ENCODE measurements at places on chromosomes 1 and 21. TPM values are rescaled to one million over a fixed set of nuclear protein-coding genes. Genes with fewer than 3 reads are reported as not detected.

DNA sequence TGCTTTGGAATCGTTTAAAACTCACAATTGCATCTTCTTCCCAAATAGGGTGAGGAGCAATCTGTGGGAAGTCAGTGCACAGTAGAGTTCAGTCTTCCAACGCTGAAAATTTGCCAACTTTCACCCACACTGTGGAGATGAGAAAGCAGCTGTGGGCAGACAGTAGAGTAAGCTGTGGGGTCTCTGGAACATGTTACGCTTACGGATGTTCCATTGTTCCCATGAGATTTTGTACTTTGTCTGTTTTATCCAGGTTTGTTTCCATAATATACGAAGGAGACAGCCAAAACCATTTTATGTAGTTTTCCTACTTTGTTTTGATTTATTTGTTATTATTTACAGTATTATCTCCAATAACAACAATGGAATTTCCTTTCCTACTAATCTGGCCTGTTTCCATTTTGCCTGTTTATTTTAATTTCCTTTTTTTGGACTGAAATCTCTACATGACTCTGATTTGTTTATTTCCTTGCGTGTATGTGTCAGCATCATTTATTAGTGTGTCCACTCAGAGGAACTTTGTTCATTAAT lies 65.1 kb upstream of the RGL1 start:
- DNase-seq = no peak

GRCh38 chr1:26225033-26225831 lies 8.8 kb upstream of the CEP85 start:
- DNase-seq = no peak

DNA sequence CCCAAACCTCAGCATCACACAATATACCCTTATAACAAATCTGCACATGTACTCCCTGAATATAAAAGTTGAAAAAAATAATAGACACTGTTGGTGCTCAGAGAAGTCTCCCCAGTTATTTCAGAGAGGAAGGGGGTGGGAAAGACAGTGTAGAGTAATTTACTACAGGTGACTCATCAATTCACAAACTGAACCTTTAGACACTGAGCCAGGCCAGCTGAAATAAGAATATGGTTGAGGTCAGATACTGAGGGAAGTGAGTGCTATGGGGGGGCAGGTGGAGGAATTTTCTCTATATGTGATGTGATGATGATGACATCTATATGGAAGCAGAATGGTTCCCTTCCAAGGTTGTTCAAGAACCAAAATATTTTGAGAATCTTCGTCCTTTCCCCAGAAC lies 50.1 kb downstream of the MRPL39 start:
- no peak for DNase-seq

DNA sequence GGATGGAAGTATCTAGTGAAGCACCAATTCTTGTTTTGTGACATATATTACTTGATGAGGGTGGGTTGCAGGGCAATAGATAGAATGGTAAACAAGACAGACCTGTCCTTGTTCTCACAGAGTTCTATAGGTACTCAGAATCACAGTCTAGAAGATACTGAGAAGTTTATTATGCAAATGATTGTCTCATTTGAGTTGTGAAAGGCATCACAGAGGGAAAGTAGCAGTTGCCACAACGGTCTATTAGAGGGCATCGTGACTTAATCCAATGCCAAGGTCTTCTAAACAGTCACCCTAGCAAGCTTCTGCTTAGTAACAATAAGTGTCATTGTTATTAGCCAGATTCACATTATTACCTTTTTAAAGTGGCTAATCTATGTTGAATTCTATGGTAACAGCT lies 574.8 kb upstream of the ZRANB2 start:
- no peak for DNase-seq

- no peak for DNase-seq
These were observed 50.1 kb downstream of the SSBP3 start for GRCh38 chr1:54355931-54356679.

- no peak for DNase-seq
These were observed 25.5 kb downstream of the CD58 start for GRCh38 chr1:116545359-116545705.

GRCh38 chr1:42484382-42484781 lies 21.3 kb downstream of the CCDC30 start:
- no peak for DNase-seq

GRCh38 chr1:17121881-17122280 lies 2.6 kb upstream of the PADI2 start:
- DNase-seq = no peak

DNA sequence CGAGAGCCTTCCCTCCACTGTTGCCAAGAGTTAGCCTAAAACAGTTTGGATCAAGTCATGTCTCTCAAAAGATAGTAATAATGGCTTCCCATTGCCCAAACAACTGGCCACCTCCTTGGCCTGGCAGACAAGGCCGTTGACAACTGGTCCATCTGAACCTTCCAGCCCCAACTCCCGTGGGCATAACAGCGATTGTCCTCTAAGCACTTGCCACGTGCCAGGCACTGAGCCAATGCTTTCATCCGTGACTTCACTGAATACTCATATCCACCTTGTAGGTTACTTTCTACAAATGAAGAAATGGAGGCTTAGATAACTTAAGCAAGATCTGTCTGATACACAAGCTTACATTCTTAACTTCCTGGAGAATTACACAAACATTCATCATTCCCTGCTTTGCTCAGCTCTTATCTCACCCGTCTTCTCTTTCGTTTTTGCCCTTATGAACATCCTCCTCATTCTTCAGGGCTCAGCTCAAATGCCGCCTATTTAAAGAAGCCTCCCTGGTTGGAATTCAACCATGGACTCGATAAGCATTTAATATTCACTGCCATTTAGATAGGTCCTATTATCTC lies 106.4 kb downstream of the KCND3 start:
- DNase-seq = no peak

DNA sequence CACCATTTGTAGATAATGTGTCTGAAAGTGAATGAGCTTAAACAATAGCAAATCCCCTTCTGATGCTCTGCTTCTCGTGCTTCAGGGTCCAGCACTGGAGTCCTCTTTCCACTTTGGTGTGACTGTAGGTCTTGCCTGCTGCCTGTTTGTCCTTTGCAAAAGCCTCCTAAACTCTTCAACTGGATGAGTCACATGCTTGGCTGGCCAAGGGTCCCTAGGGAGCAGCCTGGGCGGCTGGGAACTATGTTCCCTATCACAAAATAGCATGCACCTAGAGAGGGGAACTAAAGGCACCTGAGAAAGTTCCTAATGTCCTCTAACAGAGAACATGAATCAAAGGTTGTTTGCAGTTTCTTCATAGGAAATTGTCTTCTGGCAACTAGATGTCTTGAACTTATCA lies 607.2 kb upstream of the PLXNA2 start:
- no peak for DNase-seq

DNA sequence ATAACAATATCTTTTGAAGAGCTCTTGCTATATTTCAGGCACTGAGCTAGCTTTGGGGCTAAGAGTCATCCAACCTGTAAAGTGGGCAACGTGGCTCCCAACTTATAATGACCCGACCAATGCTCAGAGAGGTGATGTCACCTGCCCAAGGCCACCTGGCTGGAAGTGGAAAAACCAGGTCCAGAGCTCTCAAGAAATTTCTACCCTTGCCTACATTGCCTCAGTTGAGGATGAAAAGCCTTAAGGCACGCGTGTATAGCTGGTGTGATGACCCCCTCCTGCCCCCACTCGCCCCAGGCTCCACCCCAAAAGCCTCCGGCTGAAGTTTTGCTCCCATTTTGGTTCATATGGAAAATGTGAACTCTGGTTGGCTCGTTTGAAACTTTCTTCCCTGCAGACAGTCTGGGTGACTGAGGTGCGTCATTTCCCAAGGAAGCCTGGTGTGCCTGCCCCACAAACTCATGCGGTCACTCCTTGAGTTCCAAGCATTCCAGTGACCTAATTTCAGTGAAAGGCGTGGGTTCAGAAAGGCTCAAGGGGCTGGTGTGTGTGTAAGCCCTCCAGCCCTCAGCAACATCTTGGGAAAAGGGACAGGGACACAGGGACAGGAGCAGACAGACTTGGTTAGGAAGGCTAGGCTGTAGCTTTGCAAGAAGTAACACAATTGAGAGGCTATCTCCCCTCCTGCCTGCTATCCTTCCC lies 20.5 kb downstream of the HTR1D start:
- no peak for DNase-seq

DNA sequence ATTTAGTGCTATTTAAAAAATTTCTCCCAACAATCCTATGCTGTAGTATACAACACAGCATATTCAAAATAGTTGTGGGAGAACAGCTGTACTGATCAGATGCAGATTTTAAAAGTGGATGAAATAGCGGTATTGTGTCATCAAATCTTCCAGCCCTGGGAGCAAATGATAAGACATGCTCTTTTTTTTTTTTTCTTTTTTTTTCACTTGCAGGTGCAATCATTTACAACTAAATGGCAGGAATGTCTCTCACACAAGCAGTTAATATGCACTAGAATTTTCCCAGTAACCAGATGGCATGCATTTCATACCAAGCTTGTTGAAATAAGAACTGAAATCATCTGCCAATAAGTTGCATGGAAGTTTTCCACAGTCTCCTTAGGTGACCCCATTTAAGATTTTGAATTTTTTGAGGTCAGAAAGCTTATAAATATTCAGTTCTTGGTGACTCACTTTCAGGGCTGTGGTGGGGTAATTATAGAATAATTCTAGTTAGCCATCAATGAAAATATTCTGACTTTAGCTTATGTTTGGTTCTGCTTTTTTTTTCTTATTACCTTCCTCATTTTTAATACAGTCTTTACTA lies 623.9 kb upstream of the NR5A2 start:
- no peak for DNase-seq

DNA sequence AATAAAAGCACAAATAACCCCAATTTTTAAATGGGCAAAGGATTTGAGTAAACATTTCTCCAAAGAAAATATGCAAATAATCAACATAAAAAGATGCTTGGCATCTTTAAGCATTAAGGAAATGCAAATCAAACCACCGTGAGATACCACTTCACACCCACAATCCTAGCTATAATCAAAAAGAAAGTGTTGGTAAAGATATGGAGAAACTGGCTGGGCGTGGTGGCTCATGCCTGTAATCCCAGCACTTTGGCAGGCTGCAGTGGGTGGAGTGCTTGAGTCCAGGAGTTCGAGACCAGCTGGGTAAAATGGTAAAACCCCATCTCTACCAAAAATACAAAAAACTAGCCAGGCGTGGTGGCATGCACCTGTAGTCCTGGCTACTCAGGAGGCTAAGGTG lies 16.9 kb downstream of the ARHGEF11 start:
- no peak for DNase-seq

- no peak for DNase-seq
These were observed 400.6 kb downstream of the PTPRU start for GRCh38 chr1:29636936-29637335.

DNA sequence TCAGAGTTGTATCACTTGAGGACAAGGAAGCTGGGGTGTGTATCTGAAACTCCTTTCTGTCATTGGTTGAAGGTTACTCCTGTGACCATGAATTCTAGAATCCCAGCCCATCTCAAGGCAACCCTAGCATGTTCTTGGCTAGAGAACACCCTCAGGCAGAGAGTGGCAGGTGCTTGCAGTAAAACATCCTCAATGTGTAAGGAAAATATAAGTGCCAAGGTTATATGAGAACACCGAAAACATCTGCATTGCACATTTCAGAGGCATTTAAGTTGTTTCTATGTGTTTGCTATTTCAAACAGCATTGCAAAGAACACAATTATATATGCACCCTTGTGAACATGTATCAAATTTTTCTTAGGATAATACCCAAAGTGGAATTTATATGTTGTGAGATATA lies 471.9 kb downstream of the USP25 start:
- DNase-seq = no peak

- DNase-seq = no peak
These were observed 7.6 kb downstream of the DNMT3L start for GRCh38 chr21:44253832-44254710.

DNA sequence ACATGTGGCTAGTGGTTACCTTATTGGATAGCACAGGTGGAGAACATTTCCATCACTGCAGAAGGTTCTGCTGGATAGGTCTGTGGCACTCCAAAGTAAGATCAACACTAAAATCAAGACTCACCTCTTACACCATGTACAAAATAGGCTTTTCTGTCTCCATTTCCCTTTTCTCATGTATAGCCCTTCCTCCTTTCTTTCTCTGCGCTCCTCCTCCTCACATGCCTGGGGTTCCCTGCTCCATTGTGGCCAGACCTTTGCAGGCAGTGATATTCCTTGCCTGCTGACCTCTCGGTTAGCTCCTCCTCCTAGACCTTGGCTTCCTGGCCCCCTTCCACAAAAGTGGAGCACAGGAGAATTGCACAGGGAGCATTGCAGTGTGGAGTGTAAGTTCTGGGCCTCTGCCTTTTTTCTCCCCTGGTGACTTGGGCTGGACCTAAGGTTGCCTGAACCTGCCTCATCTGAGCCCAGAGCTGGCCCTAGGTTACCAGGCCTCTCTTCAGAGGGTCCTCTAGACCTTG lies 33.2 kb upstream of the RBM15 start:
- DNase-seq = no peak

GRCh38 chr1:154726443-154726842 lies 118.5 kb upstream of the ADAR start:
- no peak for DNase-seq

- no peak for DNase-seq
These were observed 50.2 kb upstream of the IGSF5 start for GRCh38 chr21:39694750-39695149.

GRCh38 chr1:210989905-210990304 lies 144.0 kb downstream of the KCNH1 start:
- no peak for DNase-seq

- DNase-seq = peak; percentile 36
These were observed 5.0 kb downstream of the JMJD4 start for GRCh38 chr1:227729881-227730629.

- DNase-seq = no peak
These were observed 26.8 kb downstream of the EIF4G3 start for GRCh38 chr1:21149855-21150432.

DNA sequence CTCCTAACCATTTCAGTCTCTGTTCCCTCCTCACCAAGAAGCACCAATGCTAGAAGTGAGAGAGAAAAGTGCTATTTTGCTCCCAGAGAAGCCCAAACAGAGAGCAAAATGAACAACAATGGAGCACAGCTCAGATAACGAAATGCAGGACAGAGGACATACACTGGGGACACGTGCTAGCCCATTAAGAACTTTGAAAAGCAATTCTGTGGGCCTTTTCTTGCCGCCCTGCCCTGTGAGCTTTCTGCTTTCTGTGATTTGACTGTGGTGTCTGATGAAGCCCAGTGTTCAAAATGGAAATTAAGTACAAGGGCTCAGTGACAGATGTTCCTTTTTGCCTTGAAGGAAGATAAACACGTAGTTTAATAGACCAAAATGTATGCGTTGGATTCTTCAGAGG lies 130.8 kb downstream of the S1PR1 start:
- no peak for DNase-seq

Gene ST6GALNAC5
- not detected for total RNA-seq

Gene SNRPE
- total RNA-seq = 63.0 TPM

Gene MORC3
- 70.2 TPM for total RNA-seq

Gene CA6
- total RNA-seq = not detected

Gene LHX8
- not detected for total RNA-seq

Gene CD58
- 5.7 TPM for total RNA-seq

Gene MGST3
- 23.5 TPM for total RNA-seq

Gene FAM72D
- not detected for total RNA-seq

Gene SPTA1
- total RNA-seq = not detected

Measured in CD4-positive, alpha-beta T cell (primary cell).